Endothelial cell of umbilical vein (primary cell): ENCODE measurements at places on chromosomes 12 and 14. TPM values are rescaled to one million over a fixed set of nuclear protein-coding genes. Genes with fewer than 3 reads are reported as not detected.

Gene PRH2
- total RNA-seq, result not detected in 2 replicates

Gene ACSM4
- total RNA-seq, result not detected in 2 replicates

Gene PPP1R1A
- not detected in 2 replicates for total RNA-seq

Gene CLEC12A
- total RNA-seq, result not detected in 2 replicates

Gene COL2A1
- not detected in 2 replicates for total RNA-seq

Gene REP15
- total RNA-seq, result 4.3 and 4.8 TPM in 2 replicates

DNA sequence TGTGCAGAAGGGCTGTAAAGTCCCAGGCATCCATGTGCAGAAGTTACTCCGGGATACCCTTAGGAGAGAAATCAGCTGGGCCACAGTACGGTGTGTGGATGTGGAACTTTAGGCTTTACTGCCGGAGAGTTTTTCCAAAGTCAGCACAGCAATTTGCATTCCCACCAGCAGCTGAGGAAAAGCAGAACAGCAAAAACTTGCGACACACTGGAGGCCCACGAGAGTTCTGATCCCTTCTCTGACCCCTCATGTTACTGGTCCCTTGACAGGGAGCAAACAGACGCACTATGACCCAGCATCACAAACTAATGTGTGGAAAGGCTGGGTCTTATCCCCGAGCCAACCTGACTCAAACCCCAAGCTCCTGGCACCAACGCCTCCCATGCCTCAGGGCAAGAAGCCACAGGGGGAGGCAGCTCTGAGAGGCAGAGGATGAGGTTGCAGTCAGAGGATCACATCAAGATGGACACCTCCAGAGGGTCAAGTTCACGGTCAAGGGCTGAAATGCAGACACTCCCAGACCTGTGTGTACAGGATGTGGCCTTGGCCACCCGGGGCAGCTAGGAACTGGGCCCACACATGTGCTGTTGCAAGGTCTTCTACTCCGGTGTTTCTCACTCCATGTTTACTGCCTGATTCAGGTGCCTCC, 38.6 kb downstream of the CCDC88C start:
- H3K36me3 ChIP-seq, result no peaks in the 10 kb centered on the region
- no peaks in the 10 kb centered on the region for H3K27me3 ChIP-seq
- H3K4me1 ChIP-seq, result peaks cover 22% of the 10 kb centered on the region
- H3K27ac ChIP-seq, result no peak overlapping the region

- no peak overlapping the region for H3K27ac ChIP-seq
- H3K4me3 ChIP-seq, result no peak overlapping the region
- H3K4me1 ChIP-seq, result no peaks in the 10 kb centered on the region
- no peak for DNase-seq
- H3K36me3 ChIP-seq, result no peaks in the 10 kb centered on the region
Measured at GRCh38 chr12:47554046-47554653, 151.7 kb downstream of the RPAP3 start.

DNA sequence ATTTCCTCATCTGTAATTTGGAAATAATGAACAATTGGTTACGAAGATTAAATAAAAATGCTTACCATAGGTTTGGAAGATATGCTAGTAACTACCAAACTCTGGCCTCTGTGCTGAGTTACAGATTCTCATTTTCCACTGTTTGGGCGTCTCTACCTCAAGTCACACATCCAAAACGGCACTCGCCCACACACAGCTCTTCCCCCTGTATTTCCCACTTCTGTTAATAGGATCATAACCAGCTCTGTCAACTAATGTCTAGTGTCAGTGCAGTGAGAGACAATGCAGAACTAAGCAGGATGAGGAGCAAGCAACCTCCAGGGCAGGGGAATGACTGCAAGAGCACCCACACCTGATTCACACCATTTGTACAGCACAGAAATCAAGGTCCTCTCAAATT, 10.9 kb upstream of the SYCP3 start:
- H3K4me1 ChIP-seq, result no peaks in the 10 kb centered on the region
- no peak for DNase-seq
- peaks cover 8% of the 10 kb centered on the region for H3K36me3 ChIP-seq
- no peak overlapping the region for H3K27ac ChIP-seq
- H3K27me3 ChIP-seq, result no peaks in the 10 kb centered on the region

DNA sequence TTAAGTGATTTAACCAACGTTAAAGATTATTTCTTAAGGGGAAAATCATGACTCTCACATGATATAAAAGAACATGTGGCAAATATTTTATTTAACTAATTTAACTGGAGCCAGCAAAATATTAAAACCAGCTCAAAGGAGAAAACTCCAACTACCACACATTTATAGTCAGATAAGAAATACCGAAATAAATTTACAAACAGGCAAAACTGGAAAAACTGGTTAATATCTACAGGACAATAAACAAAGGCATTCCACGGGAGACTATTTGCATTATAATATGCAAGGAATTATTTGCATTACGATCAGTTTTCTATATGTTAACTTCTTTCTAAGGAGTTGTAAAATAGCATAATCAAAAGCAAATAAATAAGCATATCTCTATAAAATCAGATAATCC, 13.8 kb upstream of the BCL2L14 start:
- DNase-seq, result no peak
- no peaks in the 10 kb centered on the region for H3K36me3 ChIP-seq
- no peaks in the 10 kb centered on the region for H3K4me1 ChIP-seq
- H3K27me3 ChIP-seq, result peaks cover 4% of the 10 kb centered on the region
- no peak overlapping the region for H3K27ac ChIP-seq
- H3K4me3 ChIP-seq, result no peak overlapping the region

DNA sequence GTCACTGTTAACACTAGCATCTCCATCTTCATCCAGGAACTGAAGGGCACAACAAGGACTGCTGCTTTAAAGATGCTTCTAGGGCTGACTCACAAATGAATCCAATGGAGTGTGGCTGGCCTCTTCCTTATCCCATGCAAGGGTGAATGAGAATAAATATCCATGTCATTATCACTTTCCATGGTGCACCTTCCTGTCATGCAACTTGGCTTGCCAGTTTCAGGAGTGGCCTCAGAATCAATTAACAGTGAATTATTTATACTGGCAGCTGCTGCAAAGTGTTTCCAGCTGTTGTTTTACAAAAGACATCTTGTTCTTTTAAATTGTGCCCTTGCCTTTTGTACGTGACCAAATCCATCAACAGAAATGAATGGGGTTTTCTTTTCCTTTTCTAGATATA, 499.3 kb upstream of the TMEM132C start:
- no peaks in the 10 kb centered on the region for H3K27me3 ChIP-seq
- H3K27ac ChIP-seq, result no peak overlapping the region
- H3K4me3 ChIP-seq, result no peak overlapping the region
- no peaks in the 10 kb centered on the region for H3K36me3 ChIP-seq
- no peak for DNase-seq

- H3K4me1 ChIP-seq, result no peaks in the 10 kb centered on the region
- no peak overlapping the region for H3K27ac ChIP-seq
- no peaks in the 10 kb centered on the region for H3K36me3 ChIP-seq
- no peak for DNase-seq
- H3K27me3 ChIP-seq, result peaks cover 2% of the 10 kb centered on the region
Measured at GRCh38 chr12:22299294-22299912, 35.1 kb downstream of the ST8SIA1 start.

GRCh38 chr14:31124197-31124596, 83.4 kb downstream of the HECTD1 start:
- no peaks in the 10 kb centered on the region for H3K27me3 ChIP-seq
- no peak for DNase-seq
- no peak overlapping the region for H3K4me3 ChIP-seq
- H3K4me1 ChIP-seq, result no peaks in the 10 kb centered on the region
- H3K27ac ChIP-seq, result no peak overlapping the region

DNA sequence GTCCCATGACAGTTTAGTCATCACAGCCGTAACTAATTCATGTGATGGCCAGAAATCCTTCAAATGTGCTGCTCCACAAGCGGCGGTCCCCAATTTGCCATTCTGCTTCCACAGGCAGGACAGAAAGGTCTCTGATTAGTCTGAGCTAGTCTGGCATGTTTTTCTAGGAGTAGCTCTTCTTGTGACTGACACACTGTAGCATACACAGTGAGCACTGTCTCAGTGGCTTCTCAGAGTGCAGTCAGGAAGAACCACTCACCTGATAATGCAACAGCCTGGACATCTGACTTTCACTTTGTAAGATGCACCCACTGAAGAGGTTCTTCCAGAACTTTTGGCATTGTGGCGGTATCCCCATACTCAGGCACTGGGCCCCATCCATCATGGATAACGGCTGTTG, 1266.2 kb downstream of the TMEM121 start:
- DNase-seq, result no peak

GRCh38 chr14:34003082-34003668, 52.3 kb upstream of the EGLN3 start:
- no peaks in the 10 kb centered on the region for H3K36me3 ChIP-seq
- no peak overlapping the region for H3K27ac ChIP-seq
- H3K27me3 ChIP-seq, result no peaks in the 10 kb centered on the region

DNA sequence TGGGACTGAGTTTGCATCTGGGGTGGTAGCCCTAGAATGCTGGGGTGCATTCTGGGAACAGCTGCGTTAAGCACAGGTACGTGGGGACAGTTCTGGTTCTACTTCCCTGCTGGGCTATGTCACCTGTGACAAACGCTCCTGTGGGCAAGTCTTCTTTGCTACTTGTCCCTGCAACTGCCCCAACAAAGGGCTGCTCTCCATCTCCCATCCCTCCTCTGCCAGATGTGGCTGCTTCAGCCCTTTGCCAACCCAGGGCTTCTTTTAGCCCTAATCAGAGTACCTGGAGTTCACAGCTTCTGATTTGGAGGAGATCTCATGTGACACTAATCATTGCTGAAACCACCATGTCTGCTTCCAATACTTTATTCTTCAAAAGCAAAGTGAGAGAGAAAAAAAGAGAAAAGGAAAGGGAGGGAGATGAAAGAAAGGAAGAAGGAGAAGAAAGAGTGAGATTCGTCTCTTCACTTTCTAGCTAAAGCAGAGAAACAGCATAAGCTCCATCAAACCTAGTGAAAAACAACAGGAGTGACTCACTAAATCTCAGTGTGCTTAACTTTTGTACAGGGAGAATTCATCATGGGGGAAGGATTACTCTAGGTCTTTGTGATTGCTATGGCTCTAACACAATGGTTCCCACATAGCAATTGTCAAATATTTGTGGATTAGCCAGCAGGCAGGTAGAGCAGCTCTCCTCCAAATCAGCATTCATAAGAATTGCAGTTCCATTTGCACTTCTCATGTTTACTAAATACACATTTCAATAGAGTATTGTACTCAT, 174.8 kb downstream of the LRIG3 start:
- no peaks in the 10 kb centered on the region for H3K36me3 ChIP-seq
- DNase-seq, result no peak
- no peak overlapping the region for H3K4me3 ChIP-seq
- H3K4me1 ChIP-seq, result no peaks in the 10 kb centered on the region
- H3K27ac ChIP-seq, result no peak overlapping the region

- no peak overlapping the region for H3K27ac ChIP-seq
- H3K4me1 ChIP-seq, result no peaks in the 10 kb centered on the region
Measured at GRCh38 chr14:101600891-101601605, 39.8 kb downstream of the DIO3 start.

GRCh38 chr12:1622406-1622805, 6.6 kb upstream of the WNT5B start:
- no peak overlapping the region for H3K4me3 ChIP-seq
- no peak overlapping the region for H3K27ac ChIP-seq
- no peaks in the 10 kb centered on the region for H3K27me3 ChIP-seq
- no peaks in the 10 kb centered on the region for H3K36me3 ChIP-seq

DNA sequence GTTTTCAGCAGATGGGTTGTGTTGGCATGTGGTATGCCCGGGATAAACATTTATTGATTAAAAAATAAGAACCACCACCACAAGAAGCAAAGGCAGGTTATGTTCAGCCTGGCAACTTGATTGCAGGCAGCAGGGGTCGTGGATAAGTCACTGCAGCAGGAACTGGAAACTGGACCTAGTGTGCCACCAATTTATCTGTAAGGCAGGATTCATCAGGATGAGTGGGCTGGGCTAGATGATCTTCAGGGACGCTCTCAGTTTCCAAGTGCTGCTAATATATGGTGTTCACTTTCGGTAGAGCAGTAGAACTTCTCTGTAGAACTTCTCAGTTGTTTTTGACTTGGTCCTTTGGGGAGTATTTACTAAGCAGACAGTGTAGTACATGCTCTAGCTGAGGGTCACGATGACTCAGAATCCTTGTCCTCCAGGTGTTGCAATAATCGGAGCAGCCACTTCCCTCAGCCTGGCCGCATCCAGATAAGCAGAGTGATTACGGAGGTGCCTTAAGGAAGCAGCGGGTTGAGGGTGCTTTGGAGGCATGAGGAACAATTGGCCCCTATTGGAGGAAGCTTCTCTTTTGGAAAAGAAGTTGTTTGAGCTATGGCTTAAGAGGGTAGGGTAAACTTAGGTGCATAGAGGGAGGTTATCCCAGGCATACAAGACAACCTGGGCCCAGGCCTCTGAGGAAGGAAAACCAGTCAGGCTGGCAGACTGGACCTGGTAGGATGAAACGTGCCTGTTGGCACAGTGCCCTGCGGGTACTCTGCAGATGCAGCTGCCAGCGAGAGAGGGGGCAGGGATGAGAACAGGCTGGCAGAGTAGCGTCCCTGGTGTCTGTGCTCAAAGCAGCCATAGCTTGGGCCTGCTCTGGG, 104.0 kb downstream of the GPR135 start:
- H3K4me3 ChIP-seq, result no peak overlapping the region
- peak overlapping the region; percentile 4 for H3K27ac ChIP-seq
- no peaks in the 10 kb centered on the region for H3K27me3 ChIP-seq

DNA sequence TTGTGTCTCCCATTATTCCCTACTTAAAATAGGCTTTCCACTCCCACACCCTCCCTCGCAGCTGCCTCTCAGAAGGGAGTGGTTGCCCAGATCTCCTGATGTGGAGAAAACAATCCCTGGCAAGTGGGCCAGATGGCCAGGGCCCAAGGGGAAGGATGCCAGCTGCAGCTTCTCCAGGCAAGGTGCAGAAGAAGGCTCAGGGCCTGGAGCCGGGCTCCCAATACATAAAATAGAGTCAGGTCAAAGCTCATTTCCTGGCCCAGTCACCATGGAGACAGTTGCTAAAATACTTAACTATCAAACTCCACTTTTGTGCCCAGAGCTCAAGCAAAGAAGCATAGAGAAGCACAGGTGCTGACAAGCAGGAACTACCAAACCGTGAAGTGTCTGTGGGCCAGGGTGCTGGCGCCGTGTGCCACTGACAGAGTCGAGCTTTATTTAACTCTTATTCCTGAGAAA, 45.7 kb upstream of the ITPR2 start:
- H3K36me3 ChIP-seq, result no peaks in the 10 kb centered on the region
- peaks cover 9% of the 10 kb centered on the region for H3K4me1 ChIP-seq
- no peak overlapping the region for H3K4me3 ChIP-seq
- H3K27me3 ChIP-seq, result no peaks in the 10 kb centered on the region

GRCh38 chr12:105559310-105559709, 228.8 kb downstream of the C12orf75 start:
- H3K27me3 ChIP-seq, result no peaks in the 10 kb centered on the region
- no peak overlapping the region for H3K27ac ChIP-seq
- DNase-seq, result no peak
- peaks cover 38% of the 10 kb centered on the region for H3K36me3 ChIP-seq

- H3K36me3 ChIP-seq, result no peaks in the 10 kb centered on the region
- no peak for DNase-seq
- no peaks in the 10 kb centered on the region for H3K27me3 ChIP-seq
- no peaks in the 10 kb centered on the region for H3K4me1 ChIP-seq
- H3K27ac ChIP-seq, result no peak overlapping the region
Measured at GRCh38 chr12:116338064-116338846, 60.8 kb upstream of the MED13L start.
